Activated T-cell treated with anti-CD3 and anti-CD28 coated beads for 24 hours (primary cell): ENCODE measurements at places on chromosomes 4 and X.

- no peak for DNase-seq
Measured at GRCh38 chr4:96025011-96025410, 185.1 kb downstream of the PDHA2 start.

DNA sequence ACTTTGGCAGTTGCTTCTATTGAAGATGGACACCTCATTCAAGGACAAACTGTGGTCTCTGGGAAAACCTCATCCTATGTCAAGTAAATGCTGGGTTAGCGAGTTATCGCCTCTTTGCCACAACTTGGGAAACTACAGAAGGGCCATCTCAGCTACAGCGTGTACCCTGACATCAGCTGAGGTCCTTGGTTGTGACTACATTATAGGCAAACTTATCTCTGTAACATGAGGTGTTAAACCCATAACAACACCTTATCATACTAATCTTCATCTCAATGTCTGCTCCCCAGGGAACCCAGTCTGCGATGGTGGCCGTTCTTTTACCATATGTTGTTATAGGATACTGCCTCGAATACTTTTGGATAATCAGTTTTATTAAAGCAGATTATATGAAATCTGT, 1862.7 kb downstream of the STIM2 start:
- no peak for DNase-seq

DNA sequence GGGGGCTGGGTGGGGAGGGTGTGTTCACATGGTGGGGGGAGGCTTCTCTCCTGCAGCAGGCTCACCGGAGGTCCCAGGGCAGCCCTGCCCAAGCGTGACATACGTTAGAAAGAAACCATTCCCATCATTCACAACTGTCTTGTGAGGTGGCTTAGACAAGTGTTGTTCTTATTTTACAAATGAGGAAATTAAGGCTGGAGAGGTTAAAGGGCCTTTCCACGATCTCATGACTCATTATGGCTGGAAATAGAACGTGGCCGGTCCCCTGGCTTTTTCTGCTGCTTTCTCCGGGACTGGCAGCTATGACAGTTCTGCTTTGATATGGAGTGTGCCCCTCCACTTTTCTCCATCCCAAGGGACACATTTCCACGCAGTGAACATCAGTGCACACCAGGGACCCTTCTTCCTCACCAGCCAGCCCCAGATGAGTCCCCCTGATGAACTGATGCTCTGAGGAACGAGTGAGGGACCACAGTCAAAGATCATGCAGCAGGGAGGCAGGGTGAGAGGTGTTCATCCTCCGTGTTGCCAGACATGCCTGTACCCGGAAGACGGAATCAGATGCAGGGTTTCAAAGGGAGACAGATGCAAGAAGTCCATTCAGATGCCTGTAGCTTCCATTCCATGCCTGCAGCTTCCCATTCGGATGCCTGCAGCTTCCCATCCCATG, 64.0 kb upstream of the ACSL1 start:
- no peak for DNase-seq

- no peak for DNase-seq
Measured at GRCh38 chr4:177511611-177512010, 69.4 kb upstream of the AGA start.

GRCh38 chr4:109826719-109827118, 1.1 kb upstream of the RRH start:
- DNase-seq: no peak

DNA sequence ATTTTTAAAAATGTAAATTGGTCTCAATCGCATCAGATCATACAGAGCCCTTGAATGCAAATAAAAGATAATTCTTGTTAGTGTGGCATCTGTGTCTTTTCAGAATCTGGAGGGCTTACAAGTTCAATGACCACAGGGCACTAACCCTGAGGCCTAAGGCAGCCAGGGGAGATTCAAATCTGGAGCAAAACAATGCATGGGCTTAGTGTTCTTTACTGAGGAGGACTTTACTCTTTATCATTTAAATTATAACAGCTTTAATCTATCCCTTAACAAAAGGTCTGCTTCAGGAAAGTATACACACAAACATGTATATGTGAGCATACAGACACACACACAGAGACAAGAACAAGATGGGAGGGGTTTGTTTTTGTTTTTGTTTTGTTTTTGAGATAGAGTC, 51.0 kb upstream of the NSUN7 start:
- no peak for DNase-seq

DNA sequence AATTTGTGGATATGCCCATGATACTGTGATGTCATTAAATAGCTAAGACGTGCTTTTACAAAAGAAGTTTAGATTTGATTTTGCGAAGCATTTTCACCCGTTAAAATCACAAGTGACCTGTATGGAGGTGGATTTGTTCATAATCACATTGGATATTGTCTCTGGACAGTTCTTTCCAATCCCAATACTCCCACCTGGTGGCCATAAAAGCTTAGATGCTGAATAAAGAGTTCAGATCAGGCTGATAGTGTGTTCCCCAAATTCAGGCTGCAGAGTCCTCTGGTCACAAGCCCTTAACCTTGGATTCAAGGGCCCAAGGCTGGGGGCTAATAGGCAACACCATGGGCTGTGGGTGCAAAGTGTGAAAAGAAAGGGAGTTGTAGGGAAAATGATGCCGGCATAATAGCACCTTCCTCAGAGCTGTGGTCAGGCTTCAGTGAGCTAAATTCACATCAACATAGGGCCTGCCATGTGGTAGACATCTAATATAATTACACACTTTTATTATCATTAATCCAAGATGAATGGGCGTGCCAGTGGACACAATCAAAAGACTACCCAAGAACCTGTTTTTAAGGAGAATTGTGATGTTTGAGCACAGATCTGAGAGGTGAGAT, 28.1 kb downstream of the SMIM43 start:
- DNase-seq: peak; percentile 11

- no peak for DNase-seq
Measured at GRCh38 chr4:146379744-146380143, 142.0 kb downstream of the SLC10A7 start.

- no peak for DNase-seq
Measured at GRCh38 chrX:72349190-72349589, 43.5 kb upstream of the CITED1 start.

DNA sequence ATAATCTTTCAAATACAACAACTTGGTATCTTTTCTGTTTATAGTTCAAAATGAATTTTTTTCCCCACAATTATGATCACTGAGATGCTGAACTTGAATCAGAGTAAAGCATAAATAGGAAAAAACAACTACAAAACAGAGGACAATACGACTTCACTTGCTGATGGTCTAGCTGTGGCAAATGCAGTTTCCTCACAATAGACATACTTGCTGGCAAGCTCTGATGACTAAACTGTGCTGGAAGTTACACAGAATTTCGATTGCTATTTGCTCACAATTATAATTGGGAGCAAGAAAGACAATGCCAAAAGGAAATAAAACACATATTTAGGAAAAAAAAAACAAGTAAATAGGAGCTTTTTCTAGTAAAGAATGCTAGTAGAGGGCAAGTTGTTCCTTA, 14.7 kb downstream of the VEGFC start:
- DNase-seq: no peak

GRCh38 chrX:54049801-54050200, 5.5 kb upstream of the PHF8 start:
- DNase-seq: no peak

- DNase-seq: no peak
Measured at GRCh38 chrX:103066606-103067005, 2.6 kb upstream of the BEX1 start.

DNA sequence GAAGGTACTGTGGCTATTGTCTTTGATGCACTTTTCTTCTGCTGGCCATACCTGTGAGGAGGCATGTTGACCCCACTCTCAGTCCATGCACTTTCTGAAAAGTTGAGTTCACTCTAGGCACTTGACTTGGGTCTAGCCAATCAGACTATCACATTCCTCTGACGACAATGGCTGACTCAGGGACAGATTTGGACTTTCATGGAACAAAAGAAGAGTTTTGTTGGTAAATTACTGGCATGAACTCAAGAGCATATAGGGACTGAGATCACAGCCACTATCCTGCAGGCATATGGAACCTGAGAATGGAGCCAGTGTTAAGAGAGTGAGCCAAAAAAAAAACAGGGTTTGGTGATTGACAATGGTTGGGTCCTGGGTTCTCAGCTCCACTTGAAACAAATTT, 24.6 kb upstream of the CXCL6 start:
- no peak for DNase-seq

- no peak for DNase-seq
Measured at GRCh38 chr4:86957215-86957614, 22.4 kb downstream of the AFF1 start.

DNA sequence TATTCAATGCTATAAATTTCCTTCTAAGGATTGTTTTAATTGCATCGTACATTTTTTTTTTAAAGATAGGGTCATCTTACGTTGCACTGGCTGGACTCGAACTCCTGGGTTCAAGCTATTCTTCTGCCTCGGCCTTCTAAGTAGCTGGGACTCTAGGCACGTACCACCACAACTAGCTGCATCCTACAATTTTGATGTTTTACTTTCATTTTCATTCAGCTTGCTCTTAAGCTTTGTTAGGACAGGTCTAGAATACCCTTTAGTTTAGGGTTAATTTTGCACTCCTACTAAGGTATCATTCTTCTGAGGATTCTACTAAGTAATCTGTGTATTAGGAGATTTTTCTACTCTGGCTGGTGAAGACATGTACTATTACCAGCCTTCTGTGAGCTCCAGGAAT, 50.2 kb upstream of the C1GALT1C1 start:
- DNase-seq: no peak

GRCh38 chrX:11066812-11067211, 44.3 kb upstream of the HCCS start:
- no peak for DNase-seq

GRCh38 chr4:109810552-109811387, 4.8 kb upstream of the GAR1 start:
- no peak for DNase-seq
